Hepatocyte (in vitro differentiated cells): ENCODE measurements at places on chromosomes 5 and 9. TPM values are rescaled to one million over a fixed set of nuclear protein-coding genes. Genes with fewer than 3 reads are reported as not detected.

DNA sequence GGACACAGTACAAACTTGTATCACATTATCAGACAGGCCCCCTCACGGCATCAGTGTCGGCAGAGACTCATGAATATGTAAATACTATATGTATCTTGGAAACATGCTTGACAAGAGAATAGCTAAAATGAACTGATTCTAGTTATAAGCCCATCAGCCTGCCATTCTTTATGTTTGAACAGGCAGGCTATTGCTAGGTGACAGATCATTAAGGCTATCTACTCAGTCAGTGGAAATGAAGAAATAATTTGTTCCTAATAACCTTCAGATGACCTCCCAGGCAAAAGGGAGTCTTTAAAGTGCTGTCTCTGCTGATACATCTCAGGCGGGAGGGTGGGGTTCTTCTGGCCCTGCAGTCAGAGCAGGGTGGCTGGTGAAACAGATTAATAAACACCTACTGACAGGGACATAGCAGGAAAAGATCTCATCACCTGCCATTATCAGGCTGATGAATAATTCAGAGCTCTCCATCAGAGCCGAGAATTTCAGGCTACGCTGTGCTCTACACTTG is 394.2 kb downstream of the RASEF start:
- H3K4me3 ChIP-seq, result no peak overlapping the region
- no peaks in the 10 kb centered on the region for H3K36me3 ChIP-seq
- no peaks in the 10 kb centered on the region for H3K4me1 ChIP-seq
- no peaks in the 10 kb centered on the region for H3K27me3 ChIP-seq
- no peak for DNase-seq
- no peak overlapping the region for H3K27ac ChIP-seq

GRCh38 chr5:165576678-165577275 is 2071.4 kb downstream of the MAT2B start:
- H3K36me3 ChIP-seq, result no peaks in the 10 kb centered on the region
- DNase-seq, result no peak
- no peaks in the 10 kb centered on the region for H3K4me1 ChIP-seq
- H3K4me3 ChIP-seq, result no peak overlapping the region
- no peak overlapping the region for H3K27ac ChIP-seq

- H3K27me3 ChIP-seq, result no peaks in the 10 kb centered on the region
- H3K27ac ChIP-seq, result no peak overlapping the region
- H3K4me3 ChIP-seq, result no peak overlapping the region
- no peaks in the 10 kb centered on the region for H3K36me3 ChIP-seq
- peaks cover 5% of the 10 kb centered on the region for H3K4me1 ChIP-seq
Measured at GRCh38 chr5:137199966-137200365, 299.2 kb downstream of the SPOCK1 start.

DNA sequence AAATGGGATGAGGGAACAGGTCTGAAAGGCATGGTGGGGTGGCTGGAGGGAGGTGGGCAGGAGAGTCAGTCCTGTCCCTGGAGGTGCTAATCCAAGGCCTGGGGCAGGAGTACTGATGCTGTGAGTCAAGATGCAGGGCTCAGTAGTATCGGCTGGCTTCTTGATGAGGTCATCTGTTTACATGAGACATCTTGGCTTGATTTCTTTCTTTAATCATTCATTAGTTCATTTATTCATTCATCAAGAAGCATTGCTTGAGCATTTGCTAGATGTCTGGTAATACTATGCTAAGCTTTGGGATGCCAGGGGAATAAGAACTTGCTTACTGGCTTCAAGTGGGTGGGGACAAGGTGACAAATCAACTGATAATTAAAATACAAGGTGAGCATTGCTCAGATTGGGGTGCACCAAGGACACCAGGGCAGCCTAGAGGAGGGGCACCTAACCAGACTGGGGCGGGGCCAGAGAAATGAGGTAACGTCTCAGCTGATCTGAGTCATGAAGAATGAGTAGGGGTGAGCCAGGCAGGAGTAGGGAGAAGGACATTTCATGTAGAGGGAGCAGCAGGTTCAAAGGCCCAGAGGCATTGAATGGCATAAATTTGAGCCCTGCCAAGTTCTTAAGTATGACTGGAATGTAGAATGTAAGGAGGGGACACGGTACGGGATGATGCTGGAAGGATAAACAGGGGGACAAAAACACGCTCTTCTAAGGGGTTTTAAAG is 88.8 kb downstream of the EGFLAM start:
- no peak overlapping the region for H3K4me3 ChIP-seq
- H3K36me3 ChIP-seq, result no peaks in the 10 kb centered on the region
- DNase-seq, result no peak
- no peaks in the 10 kb centered on the region for H3K27me3 ChIP-seq
- no peaks in the 10 kb centered on the region for H3K4me1 ChIP-seq

UBE2R2 gene
- polyA plus RNA-seq, result 36.3 and 39.8 TPM in 2 replicates
